HFF-Myc (cell line): ENCODE measurements at places on chromosomes 4 and X.
A peak's percentile ranks its signal among the peaks of the same experiment; 100 is the strongest.

GRCh38 chrX:154793084-154793795, 12.0 kb downstream of the MPP1 start:
- DNase-seq: no peak

DNA sequence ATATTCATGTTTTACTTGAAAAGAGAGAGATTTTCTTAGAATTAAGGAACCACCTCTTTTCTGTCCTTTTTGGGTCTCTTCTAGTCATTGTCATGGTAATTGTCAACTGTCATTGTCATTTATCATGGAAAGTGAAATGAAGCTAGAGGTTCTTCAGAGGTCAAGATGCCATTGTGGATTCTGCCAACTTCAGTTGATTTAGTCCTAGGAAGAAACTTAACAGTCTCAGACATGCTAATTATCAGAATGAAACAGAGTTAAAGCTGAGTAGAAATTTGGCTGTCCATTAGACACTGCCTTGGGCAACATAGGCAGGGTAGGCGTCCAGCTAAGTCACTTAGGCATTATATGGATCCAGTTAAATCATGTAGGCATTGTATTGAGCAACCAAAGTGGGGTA, 796.1 kb upstream of the ADGRL3 start:
- DNase-seq: no peak

- DNase-seq: no peak
Observed at GRCh38 chr4:37243051-37243450, 1.5 kb upstream of the NWD2 start.

DNA sequence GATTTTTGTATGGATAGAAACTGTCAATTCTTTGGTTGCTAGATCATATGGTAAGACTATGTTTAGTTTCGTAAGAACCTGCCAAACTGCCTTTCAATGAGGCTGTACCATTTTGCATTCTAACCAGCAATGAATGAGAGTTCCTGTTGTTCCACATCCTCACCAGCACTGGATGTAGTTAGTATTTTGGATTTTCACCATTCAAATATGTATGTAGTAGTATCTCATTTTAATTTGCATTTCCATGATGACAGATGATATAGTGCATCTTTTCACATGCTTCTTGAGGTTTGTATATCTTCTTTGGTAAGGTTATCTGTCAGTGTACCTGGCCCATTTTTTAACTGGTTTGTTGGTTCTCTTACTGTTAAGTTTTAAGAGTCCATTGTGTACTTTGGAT, 34.6 kb downstream of the CLOCK start:
- no peak for DNase-seq

DNA sequence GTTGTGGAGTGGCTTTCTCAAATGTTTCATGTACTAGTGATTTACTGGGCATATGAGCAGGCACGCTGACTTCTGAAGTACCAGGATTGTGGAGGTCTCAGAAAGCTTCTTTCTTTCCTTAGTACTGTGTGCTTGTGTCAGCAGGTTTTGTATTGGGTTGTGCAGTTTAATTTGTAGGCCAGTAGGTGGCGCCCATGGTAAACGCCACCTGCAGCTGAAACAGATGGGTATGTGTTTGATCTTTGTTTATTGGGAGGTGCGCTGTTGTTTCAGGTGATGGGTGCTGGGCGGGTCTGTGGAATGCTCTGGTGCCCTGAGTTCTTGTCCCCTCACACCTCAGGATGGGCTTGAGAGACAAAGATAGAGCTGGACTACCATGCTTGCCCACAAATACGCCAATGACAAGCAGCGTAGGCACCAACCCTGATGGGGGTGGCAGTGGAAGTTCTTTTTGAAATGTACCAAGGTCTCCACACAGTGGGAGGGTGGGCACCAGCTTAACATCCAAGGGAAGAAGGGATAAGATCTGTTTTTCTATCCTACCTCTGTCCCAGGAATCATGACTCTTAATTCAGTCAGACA, 141.5 kb downstream of the RPS6KA6 start:
- peak; percentile 1 for DNase-seq

- no peak for DNase-seq
Observed at GRCh38 chrX:76184276-76184675, 11.4 kb downstream of the PBDC1 start.

GRCh38 chr4:8352368-8353157, 83.0 kb downstream of the HTRA3 start:
- DNase-seq: no peak

GRCh38 chr4:1900087-1900433, 28.9 kb downstream of the NSD2 start:
- DNase-seq: no peak

GRCh38 chr4:177517862-177518261, 75.6 kb upstream of the AGA start:
- DNase-seq: no peak

DNA sequence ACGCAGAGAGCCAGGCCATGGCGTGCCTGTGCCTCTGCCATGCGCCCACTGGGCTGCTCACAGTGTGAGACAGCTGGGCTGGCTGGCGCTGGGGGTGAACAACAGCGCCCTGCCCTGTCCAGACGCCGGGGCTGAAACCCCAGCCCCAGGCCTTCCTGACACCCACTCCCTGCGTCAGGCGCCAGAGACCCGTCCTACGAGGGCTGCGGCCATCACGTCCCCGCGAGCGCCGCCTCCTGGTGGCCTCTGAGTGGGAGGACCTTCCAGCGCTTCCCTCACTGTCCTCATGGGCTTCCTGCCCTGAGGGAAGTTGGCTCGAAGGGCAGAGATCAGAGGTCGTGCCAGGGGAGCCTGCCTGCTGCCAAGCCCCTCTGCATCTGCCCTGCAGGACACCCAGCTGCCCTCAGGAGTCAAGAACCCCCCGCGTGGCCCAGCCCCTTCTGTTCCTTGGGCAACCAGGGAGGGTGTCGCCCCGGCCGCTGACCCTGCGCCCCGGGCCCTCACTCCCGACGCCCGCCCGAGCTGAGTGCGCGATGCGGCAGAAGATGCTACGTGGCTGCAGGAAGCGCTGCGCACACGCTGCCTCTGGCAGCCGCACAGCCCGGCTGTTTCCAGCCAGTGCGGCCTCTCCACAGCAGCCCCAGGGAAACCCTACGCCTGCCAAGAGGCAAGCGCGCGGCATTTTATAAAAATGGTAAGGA, 16.2 kb downstream of the NELFA start:
- no peak for DNase-seq

GRCh38 chr4:108473163-108473720, 147.1 kb upstream of the RPL34 start:
- no peak for DNase-seq

GRCh38 chr4:177005674-177006230, 213.0 kb upstream of the VEGFC start:
- peak; percentile 70 for DNase-seq

- DNase-seq: peak; percentile 89
Observed at GRCh38 chrX:67780694-67781109, 236.9 kb downstream of the AR start.
